ENCODE measurements at places on chromosomes 6 and 20.

- DNase-seq: peak; percentile 40
These were observed 21.9 kb downstream of the FAM229B start for GRCh38 chr6:112109262-112109661.

DNA sequence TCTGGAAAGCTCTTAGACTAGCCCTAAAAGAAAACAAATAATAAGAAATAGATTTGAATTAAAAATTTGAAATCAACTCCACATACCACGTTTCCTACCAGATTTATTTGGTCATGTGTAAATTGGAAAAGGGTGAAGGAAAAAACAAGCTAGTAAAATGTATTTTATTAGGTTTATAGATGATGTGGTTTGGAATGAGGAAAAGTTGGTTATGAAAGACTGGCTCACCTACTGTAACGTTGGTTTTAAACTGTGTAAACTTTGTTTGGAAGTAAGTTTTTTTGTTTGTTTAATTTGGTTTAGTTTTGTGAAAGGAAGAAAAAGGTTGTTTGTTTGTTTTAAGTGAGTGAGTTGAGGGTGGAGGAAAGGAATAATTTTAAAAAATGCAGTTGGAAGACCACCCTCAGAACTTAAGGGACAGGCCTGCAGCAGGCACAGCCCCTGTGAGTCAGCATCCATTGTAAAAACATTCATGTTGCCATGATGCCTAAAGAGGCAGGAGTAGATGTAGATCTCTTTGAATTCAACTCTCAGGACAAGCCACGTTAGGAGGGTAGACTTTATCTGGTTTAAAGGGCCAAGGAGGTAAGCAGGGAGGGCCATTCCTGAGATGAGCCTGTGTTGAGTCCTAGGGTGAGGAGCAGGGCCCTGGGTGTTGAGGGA is 93.7 kb upstream of the SCGN start:
- no peak for DNase-seq

DNA sequence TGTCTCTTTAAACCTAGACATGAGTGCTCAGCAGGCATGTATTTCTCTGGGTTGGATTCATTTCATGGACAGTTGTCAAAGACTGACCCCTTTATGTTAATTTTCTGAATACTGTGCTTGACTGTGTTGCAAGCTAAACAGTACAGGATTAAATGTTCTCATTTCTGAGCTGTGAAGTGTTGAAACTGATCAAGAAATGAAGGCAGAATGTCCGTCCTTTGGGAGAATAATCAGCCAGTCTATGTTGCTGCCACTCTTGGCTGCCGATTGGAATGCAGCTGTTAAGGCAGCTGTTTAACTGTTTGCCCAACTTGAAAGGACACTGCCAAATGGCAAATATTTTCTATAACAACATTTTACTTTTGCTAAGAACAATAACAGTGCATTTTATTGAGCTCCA is 87.3 kb downstream of the CEP57L1 start:
- peak; percentile 16 for DNase-seq

DNA sequence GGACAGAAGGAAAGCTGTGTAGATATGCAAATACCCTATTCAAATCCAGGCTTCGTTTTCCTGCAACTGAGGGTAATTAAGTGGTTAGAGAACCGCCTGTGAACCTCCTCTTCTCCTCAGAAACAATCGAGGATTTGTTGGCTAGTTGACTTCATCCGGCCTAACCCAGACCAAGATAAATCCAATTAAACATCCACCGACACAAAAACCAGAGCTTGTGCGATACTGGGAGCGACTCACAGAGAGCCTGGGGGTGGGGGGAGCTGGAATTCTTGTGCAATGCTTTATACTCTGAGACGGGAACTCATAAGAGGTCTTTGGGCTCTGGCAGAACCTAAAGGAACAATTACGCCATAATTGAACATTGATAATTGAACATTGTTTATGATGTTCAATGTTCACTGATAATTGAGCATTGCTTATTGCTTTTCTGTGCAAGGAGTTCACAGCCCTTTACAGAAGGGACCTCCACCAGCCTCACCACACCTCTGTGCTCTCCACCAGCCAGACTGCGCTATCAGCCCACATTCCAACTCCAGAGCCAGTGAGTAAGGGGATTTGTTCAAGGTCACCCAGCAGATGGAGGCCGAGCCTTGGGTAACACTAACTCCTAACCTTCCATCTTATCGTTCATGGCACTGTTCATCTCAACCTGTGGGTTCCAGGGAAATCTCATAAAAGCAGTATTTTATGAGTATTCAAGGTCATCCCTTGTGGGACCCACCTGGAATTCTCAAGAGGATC is 429.6 kb upstream of the JARID2 start:
- peak; percentile 49 for DNase-seq

GRCh38 chr6:89015971-89016370 is 52.6 kb upstream of the RNGTT start:
- no peak for DNase-seq

- DNase-seq: no peak
These were observed 31.4 kb downstream of the FOXP4 start for GRCh38 chr6:41577356-41578216.

- no peak for DNase-seq
These were observed 78.3 kb upstream of the SRSF6 start for GRCh38 chr20:43379239-43379917.

- DNase-seq: no peak
These were observed 35.7 kb downstream of the UBR2 start for GRCh38 chr6:42599558-42599957.

DNA sequence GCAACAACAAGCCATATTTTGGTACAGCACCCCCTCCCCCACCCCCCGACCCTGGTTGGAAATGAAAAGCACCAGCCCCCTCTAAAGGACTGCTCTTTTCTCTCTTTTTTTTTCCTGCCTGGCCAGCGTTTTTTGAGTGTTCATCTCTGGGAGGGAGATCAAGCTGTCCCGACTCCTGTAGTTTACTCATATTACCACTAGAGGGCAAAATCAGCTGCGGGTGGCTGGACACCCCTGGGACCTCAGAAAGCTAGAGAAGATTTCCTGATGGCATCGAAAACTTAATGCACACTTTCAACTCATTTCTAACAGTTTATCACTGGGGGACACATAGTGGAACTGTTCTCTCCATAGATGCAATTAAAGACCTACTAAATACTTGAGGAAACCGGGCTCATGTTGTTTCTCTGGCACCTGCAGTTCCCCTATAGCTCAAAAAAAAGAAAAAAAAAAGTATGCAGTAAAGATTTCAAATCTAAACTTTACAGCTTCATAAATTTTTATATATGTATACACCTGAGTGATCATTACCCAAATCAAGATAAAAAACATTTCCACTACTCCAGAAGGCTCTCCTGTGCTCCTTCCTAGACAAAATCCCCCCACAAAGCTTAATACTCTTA is 24.4 kb downstream of the CNBD2 start:
- DNase-seq: peak; percentile 89

DNA sequence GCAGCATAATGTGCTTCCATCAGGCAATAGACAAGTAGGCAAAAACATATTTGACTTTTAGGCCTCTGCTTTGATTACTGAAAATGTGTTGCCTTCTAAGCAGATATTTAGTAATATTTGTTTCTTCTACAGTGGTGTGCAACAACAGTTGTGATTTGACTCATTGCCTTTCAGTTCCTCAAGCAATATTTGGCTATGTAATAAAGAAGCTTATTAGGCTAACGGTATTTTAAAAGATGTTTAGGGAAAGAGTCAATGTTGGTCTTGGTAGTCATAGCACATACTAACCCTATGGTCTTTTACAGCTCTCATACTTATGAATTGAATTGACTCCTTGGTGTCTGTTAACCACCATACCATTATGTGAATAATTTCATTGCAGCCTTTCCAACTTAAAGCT is 124.1 kb downstream of the GRIK2 start:
- DNase-seq: no peak

- no peak for DNase-seq
These were observed 555.6 kb downstream of the KIF16B start for GRCh38 chr20:16017656-16018055.

- DNase-seq: no peak
These were observed 117.5 kb upstream of the C6orf118 start for GRCh38 chr6:165426892-165427291.

DNA sequence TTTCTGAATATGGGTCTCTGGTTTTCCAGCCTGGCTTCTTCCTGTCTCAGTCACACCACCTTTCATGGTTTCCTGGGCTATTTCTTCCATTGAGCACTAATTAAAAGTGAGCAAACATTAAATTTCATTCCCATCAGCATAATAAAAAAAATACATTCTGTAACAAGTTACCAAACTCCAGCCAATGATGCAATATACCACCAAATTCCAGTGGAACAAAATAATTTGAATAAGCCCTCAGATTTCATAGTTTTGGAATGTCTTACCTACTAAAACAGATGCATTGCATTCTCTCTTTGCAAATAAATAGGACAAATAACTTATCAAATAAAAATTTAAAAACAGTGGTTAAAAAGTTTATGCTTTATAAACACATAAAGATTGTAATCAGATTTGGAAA is 97.8 kb upstream of the PRDM1 start:
- no peak for DNase-seq

DNA sequence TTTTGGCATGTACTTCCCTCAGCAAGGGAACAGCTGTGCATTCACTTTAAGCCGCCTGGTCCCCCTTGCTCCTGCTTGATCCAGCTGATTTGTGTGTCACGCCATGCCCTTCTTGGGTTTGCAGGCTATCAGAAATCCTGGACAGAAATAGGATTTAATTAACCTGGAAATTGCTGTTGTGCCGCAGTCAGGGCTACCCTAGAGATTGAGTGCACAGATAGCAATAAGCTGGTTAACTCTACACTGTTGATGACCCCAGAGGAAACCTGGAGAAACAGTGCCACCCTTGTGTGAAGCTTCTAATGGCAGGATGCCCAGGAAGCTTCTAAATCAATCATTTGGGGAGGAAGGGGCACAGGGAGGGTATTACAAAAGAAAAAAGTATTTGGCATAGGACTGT is 199.0 kb downstream of the JARID2 start:
- peak; percentile 66 for DNase-seq

GRCh38 chr20:53294804-53295203 is 298.8 kb downstream of the ZNF217 start:
- no peak for DNase-seq

- no peak for DNase-seq
These were observed 10.1 kb downstream of the GSS start for GRCh38 chr20:34945315-34946077.

GRCh38 chr20:49882171-49882970 is 33.0 kb downstream of the SPATA2 start:
- no peak for DNase-seq

DNA sequence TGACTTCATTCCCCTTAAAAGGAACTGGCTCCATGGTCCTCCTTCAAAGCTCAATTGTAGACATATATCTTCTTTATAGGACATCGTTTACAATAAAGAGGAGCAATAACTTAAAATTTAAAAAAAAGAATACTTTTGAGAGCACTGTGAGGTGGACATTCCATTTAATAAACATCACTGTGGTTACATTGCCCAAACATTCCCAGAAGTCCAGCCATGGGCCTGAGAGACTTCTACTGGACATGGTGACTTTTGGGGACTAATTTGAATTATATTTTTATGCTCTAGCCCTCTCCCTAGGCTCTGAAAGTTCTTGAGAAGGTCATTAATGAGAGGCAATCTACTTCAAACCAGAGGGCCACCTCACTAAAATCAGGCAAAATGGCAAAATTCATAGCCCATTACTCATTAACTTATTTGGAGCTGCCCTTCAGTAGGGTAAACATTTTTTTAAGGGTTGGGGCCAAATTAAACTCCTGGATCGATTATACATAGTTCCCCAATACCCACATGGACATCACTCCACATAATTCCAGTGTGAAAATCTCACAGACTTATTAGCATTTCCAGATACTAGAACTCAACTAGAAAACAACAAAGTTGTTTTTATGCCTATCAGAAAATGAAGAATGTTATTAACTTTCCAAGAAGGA is 17.1 kb downstream of the ISM1 start:
- DNase-seq: no peak

DNA sequence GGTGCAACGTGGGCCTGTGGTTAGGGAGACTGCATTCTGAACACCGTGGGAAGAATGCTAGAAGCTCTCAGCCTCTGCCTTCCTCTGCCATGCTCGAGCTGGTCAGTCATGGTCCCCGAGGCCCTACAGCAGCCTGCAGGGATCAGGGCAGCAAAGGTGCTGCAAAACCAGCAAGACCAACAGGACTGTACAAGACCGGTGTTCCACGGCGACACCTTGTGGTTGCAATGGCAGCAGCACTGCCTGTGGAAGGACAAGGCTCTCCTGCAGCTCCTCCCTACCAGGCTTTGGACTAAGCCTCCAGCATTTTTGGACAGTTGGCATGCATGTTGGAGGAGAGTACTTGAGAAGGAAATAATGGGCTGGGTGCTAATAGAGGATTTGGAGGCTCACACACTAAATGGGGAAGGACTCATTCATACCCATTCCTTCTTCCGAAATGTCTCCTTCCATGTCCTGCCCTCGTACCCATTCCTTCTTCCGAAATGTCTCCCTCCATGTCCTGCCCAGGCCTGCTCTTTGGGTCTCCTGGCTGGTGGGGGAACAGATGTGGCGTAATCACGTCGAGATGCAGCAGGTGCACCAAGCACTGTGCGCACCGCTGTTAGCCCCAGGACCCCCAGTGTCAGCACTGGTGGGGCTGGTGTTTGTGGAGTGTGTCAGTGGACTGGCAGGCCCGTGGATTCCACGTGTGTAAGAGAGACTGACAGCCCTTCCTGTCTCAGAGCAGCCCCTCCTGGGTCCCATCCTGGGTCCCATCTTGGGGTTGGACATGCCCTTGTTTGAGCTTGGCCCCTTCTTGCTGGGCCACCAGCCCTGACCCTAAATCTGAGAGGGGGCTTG is 18.6 kb upstream of the MYT1 start:
- DNase-seq: no peak

GRCh38 chr6:130849594-130849993 is 22.4 kb downstream of the SMLR1 start:
- no peak for DNase-seq

DNA sequence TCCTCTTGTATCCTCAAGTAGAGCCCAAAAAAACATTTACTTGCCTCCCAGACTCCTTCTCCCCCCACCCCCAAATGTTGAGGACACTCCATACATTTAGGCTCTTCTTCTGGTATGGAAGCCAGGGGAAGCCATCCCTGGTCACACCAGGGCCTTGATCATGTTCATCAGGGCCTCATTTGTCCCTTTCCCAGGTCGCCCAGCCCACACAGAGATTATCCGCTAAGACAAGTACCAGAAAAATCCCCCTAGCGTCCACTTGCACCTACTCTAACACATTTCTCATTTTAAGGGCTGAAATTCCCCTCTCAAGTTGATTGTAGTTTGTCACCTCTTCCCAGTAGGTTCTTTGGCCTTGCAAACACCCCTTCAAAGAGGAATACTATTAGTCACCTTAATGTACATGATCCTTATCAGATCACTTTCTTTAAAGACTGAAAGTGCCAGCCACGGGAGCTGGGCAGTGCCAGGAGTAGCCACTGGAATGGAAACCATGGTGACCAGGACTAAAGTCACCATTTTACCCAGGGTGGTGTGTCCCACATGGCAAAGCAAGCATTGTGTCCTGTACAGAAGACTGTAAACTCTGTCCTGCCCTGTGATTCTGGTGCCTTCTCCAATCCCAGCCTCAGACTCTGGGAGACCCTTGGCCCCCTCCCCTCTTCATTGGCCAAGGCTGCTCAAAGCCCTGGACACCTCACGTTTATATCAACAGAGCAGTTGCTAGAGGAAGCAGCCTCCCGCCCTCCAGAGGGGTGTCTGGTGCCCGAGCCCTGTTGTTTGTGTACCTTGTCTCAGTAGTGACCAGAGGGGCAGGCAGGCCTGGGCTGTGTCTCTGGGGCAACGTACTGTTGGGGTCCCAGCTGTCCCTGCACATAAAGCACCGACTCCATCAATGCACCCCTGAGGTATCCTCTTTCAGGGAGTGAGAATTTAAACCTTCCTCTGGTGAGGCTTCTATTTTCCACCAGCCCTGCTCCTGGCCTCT is 5.0 kb upstream of the APOBEC2 start:
- DNase-seq: no peak

Measured in eye (tissue), 1 donor.